Activated CD4-positive, CD25-positive, alpha-beta regulatory T cell (primary cell): ENCODE measurements at places on chromosomes 2 and 18.

GRCh38 chr2:143608758-143609157 lies 479.5 kb downstream of the ARHGAP15 start:
- DNase-seq: no peak

- DNase-seq: no peak
Measured at GRCh38 chr2:227117027-227117426, 47.0 kb downstream of the COL4A4 start.

DNA sequence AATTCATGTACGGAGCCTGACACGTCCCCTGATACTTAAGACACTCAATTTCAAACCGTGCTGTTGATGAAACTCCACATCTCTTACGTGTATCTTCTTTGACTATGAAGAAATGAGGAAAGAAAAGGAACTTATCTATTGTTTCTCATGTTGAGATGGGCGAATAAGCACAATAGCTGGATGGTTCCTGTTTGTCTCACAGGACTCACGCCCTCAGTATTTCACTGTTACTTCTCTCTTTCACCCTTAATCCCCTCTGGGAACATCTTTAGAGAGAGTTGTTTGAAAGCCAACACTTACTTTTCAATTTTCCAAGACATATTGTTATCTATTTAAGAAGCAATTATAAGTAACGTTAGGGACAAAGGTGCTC lies 99.8 kb downstream of the COPS8 start:
- no peak for DNase-seq

DNA sequence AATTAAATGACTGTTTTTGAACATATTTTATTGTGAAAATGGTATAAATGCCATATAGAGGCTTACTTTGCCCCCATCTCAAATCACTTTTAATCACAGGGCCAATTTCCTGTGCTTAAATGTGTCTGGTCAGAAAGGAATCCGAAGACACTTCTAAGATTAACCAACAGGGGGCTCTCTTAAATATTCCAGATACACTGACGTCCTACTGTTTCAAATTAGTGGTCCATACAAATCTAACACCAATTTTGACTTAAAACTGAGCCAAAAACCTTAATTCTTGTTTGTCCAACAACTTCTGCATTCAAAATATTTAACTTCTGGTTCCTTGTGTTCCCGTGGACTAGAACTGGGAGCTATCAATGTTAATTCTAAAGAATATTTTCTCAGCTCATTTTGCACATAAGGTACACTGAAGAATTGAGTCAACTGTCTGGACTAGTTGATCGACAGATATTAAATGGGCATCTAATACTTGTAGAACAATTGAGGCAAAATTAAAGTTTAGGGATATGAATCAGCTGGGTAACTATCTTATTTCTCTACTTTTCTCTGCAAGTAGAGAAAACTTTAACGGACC lies 557.5 kb downstream of the ARHGAP15 start:
- no peak for DNase-seq

DNA sequence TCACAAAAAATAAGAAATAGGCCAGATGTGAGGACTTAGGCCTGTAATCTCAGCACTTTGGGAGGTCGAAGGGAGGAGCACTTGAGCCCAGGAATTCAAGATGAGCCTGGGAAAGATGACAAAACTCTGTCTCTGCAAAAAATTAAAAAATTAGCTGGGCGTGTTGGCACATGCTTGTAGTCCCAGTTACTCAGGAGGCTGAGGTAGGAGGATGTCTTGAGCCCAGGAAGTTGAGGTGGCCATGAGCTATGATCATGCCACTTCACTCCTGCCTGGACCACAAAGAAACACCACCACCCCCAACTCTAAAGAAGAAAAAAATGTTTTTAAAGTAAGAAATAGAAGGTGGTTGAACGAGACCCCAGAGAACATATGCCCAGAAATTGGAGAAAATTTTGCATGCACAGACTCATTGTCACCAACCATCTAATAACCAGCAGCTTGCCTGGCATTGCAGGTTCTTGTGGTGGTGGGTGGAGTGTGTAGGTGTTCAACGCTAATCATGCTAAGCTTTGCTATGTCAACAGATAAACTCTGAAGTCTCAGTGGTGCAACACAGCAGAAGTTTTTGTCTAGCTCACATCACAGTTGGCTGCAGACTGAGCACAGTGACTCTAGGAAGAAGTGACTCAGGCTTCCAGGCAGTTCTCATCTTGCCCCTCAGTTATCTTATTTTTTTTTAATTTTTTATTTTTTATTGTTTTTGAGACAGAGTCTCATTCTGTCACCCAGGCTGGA lies 18.6 kb downstream of the ARL4C start:
- no peak for DNase-seq

DNA sequence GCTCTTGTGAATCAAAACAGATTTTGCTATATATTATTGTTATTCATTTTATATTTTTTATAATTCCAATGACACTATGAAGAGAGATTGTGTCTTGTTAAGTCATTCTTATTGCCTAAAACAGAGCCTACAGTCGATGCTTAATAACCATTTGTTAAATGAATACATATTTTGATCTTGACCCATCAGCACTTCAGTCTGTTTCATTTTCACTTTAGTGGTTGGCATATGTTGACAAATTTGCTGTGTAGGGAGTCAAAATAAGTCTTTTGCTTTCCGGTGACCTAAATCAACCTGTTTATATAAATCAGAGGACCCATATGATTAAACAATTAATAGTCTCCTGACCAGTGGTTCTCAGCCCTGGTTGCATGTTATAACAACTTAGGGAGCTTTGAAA lies 97.1 kb downstream of the TXNL1 start:
- no peak for DNase-seq

DNA sequence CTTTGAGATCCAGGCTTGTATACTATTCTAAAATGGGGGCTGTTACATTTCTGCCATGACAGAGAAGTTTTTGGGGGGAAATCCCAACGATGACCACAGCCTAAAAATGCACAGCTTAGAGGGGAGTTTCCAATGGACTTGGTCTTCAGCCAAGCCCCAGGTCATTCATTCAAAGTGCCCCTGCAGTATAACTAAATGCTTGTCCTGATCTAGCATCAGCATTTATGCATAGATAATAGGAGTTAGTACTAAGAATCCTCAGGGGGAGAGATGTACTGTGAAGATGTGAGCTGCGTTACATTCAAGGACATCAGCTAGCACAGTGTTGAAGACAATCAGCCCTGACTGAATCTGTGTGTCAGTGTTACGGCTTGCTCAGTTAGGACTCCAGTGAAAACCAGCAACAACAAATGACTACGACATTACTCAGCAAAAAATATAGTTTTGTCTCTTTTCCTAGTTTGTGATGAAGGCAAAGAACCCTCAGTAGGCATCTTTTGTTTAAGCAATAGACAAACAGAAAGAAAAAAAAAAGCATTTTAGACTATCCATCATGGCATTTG lies 160.9 kb downstream of the ZEB2 start:
- no peak for DNase-seq

DNA sequence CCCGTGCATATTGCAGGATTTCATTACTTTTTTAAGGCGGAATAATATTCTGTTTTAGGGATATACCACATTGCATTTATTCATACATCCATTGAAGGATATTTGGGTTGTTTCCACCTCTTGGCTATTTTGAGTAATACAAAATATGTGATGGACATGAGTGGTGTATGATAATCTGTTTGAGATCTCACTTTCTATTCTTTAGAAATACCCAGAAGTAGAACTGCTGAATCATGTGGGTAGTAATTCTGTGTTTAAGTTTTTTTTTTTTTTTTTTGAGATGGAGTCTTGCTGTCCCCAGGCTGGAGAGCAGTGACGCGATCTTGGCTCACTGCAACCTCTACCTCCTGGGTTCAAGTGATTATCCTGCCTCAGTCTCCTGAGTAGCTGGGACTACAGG lies 201.4 kb downstream of the NYAP2 start:
- DNase-seq: no peak

DNA sequence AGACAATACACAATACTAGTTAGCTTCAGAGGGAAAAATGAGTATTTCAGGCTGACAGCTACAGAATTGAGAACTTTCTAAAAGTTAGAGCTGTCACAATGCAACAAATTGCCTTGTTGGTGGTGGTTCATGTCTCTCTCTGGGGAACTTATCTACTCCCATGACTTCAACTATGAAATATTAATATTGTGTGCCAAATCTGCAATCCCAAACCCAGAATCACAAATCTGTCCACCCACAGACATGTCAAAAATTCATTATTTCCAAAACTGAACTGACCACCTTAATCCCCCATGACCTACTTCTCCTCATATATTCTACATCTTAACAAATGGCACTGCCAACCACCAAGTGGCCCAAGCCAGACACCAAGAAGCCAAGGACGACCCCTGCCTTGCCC lies 143.5 kb downstream of the TCF4 start:
- no peak for DNase-seq

DNA sequence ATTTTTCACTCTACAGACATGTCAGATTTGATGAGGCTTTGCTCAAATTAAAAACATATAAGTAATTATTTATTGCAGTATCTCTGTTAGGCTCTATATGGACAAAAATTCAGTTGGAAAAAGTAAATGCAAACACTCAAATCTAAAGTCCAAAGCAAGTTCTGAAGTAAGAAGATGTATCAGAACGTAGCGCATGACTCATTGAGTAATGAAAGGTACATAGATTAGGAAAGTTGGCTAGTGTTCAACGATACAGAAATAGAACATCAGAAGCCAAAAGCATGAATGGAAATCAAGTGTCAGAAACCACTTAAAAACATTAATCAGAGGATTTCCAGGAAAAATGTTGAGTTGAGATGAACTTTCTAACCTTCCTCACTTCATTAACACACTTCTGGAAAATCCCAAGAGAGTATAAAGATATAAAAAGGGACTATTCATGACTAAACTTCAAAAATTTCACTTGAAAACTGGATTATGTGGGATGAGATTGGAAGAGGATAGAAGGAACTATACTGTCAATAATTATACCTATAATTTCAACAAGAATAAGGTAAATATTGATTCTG lies 494.1 kb downstream of the LRRTM4 start:
- no peak for DNase-seq

GRCh38 chr2:152098496-152099366 lies at the start of gene CACNB4:
TSS of gene CACNB4 (minus strand) at chr2:152099044.
- DNase-seq: no peak

DNA sequence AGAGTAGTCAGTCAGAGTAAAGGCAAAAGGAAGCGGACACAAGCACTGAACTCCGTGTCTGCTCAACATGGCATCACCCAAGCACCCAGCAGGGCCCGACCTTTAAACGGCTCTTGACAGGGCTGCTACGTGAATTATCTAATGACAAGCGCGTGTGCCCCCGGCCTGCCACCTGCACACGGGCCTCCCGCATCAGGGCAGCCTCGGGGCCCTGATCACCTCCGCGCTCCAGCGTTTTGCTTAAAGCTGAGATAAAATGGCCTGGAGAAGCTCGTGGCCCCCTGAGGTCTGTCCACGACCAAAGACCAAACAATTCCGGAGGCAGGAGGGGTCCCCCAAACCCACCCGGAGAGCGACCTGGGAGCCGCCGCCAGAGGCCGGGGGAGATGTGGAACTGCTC lies 376 bp downstream of the NDUFA10 start:
- no peak for DNase-seq

GRCh38 chr18:72612894-72613533 lies 68.9 kb upstream of the CBLN2 start:
- no peak for DNase-seq

GRCh38 chr18:11567396-11567795 lies 42.0 kb upstream of the SLC35G4 start:
- DNase-seq: no peak

DNA sequence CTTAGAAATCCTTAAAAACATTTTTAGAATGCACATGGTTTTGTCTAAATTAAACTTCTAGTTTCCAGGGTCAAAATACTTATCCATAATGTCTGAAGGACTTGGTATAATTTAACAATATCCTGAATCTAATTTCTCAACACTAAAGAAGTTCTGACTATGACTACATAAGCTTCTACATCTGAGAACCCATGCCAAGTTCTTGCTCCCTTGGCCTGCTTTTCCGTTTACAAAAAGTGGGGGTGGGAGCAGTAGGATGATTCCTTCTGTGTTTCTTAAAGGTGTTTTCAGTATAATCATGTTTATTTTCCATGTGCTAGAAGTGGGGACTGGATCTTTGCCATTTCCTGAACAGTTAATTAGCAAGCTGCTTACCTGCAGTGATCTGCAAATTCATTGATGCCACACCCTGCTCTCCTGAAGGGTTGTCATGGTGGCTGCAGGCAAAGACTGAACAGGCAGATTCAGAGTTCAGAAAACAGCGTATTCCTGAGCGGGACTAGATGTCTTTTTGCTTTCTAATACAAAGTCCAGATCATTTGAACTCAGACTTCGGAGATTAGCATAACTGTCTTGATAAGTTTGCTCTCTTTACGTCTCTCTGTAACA lies 36.2 kb downstream of the ADNP2 start:
- DNase-seq: no peak

GRCh38 chr2:127426501-127427354 lies 8.5 kb downstream of the PROC start:
- DNase-seq: no peak

DNA sequence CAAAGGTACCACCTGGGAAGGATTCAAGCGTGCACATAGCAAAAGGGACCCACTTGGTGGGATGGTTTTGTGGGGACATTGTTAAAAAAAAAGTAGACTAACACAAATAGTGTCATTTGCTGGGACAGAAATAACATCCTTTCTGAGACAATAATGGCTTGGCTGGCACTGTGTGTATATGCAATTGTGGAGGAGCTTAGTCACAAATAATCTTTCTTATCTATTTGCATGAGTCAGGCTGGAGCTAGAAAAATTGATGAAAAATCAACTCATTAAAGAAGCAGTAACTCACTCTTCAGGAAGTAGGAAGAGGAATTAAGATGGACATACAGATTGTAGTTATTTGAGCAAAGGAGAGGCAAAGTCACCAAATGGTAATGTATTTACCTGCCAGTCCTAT lies 29.5 kb upstream of the ITGB6 start:
- DNase-seq: no peak

- no peak for DNase-seq
Measured at GRCh38 chr18:28514699-28515098, 337.8 kb upstream of the CDH2 start.

GRCh38 chr2:239264492-239264837 lies 136.4 kb downstream of the HDAC4 start:
- DNase-seq: no peak

DNA sequence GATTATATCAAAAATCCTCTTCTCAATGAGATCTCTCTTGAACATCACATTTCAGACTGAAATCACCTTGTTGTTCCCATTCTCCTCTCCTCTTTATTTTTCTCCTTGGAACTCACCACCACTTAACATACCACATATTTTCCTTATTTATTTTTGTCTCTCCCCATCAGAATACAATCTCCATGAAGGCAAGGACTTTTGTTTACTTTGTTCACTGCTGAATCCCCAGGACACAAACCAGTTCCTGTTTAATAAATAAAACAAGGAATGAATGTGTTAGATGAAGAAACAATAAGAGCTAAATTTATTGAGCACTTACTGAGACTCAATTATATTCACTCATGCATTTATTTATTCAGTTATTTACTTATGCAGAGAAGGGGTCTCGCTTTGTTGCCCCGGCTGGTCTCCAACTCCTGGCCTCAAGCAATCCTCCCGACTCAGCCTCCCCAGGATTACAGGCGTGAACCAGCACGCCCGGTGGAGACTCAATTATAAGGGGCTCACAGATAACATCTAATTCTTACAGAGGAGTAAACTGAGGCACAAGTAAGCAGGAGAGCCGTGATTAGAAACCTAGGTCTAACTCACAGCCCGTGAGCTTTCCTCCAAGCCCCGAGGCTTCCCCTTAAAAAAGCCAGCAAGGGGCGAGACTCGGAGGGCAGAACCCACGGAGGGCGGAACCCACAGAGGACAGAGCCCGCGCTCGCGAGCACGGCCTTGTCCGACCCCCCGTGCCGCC lies 616 bp upstream of the TAF1B start:
- DNase-seq: no peak
